ENCODE measurements at places on chromosomes 13 and 19. TPM values are rescaled to one million over a fixed set of nuclear protein-coding genes. Genes with fewer than 3 reads are reported as not detected.
A peak's percentile ranks its signal among the peaks of the same experiment; 100 is the strongest.

GRCh38 chr13:43981091-43981490, 101.4 kb downstream of the LACC1 start:
- no peak overlapping the region for H3K27ac ChIP-seq
- no peak for DNase-seq
- H3K4me1 ChIP-seq, result no peaks in the 10 kb centered on the region
- H3K36me3 ChIP-seq, result no peaks in the 10 kb centered on the region
- no peak overlapping the region for H3K4me3 ChIP-seq

GRCh38 chr19:14347999-14348889, 33.0 kb upstream of the ADGRE5 start:
- peak overlapping the region; percentile 58 for H3K4me3 ChIP-seq
- peak overlapping the region; percentile 47 for H3K27ac ChIP-seq
- H3K36me3 ChIP-seq, result peaks cover under 1% of the 10 kb centered on the region

GRCh38 chr13:35157143-35157755, 215.2 kb downstream of the NBEA start:
- no peaks in the 10 kb centered on the region for H3K36me3 ChIP-seq
- H3K4me1 ChIP-seq, result peaks cover 12% of the 10 kb centered on the region
- no peak overlapping the region for H3K4me3 ChIP-seq
- no peaks in the 10 kb centered on the region for H3K27me3 ChIP-seq
- no peak overlapping the region for H3K27ac ChIP-seq
- DNase-seq, result no peak

DNA sequence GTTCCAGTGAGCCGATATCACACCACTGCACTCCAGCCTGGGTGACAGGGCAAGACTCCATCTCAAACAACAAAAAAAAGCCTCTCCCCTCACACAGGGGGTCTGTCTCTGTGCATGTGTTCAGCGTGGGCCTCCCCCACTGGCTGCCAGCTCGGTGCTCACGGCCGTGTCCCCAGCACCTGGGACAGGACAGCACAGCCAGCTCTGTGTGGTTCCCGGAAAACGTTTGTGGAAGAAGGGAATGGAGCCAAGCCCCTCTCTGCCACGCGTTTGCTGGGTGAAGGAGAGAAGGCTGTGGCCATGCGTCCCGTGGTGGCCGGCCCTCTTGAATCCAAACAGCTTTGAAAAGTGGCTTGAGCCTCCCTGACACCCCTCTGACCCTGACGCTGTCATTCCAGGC, 32.3 kb downstream of the DPF1 start:
- no peak overlapping the region for H3K4me3 ChIP-seq
- no peak for DNase-seq
- H3K36me3 ChIP-seq, result no peaks in the 10 kb centered on the region
- no peak overlapping the region for H3K27ac ChIP-seq
- no peaks in the 10 kb centered on the region for H3K27me3 ChIP-seq

DNA sequence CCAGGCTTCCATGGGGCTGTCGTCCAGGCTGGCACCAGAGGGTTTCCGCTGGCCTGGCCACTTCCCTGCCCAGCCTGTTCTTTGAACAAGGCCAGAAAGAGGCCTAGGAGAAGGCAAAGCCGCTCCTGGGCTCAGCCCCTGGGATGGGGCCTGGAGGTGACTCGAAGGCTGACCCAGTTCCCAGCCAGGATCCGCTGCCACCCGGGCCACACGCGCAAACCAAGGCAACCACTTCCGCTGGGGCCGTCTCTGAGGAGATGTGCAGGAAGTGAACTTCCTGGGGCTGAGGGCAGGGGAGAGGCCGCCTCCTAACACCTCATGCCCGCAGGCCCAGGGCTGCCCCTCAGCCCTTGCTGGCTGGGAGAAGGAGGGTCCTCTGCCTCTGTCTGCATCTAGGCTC, 15.2 kb downstream of the PLEKHF1 start:
- peak; percentile 81 for DNase-seq
- peaks cover 15% of the 10 kb centered on the region for H3K36me3 ChIP-seq
- H3K27ac ChIP-seq, result peak overlapping the region; percentile 86
- peak overlapping the region; percentile 37 for H3K4me3 ChIP-seq
- H3K4me1 ChIP-seq, result peaks cover 44% of the 10 kb centered on the region
- no peaks in the 10 kb centered on the region for H3K27me3 ChIP-seq

GRCh38 chr13:45500492-45501174, 35.9 kb downstream of the COG3 start:
- DNase-seq, result no peak
- H3K27ac ChIP-seq, result no peak overlapping the region
- no peaks in the 10 kb centered on the region for H3K27me3 ChIP-seq
- H3K4me1 ChIP-seq, result peaks cover 10% of the 10 kb centered on the region
- H3K36me3 ChIP-seq, result peaks cover 46% of the 10 kb centered on the region

DNA sequence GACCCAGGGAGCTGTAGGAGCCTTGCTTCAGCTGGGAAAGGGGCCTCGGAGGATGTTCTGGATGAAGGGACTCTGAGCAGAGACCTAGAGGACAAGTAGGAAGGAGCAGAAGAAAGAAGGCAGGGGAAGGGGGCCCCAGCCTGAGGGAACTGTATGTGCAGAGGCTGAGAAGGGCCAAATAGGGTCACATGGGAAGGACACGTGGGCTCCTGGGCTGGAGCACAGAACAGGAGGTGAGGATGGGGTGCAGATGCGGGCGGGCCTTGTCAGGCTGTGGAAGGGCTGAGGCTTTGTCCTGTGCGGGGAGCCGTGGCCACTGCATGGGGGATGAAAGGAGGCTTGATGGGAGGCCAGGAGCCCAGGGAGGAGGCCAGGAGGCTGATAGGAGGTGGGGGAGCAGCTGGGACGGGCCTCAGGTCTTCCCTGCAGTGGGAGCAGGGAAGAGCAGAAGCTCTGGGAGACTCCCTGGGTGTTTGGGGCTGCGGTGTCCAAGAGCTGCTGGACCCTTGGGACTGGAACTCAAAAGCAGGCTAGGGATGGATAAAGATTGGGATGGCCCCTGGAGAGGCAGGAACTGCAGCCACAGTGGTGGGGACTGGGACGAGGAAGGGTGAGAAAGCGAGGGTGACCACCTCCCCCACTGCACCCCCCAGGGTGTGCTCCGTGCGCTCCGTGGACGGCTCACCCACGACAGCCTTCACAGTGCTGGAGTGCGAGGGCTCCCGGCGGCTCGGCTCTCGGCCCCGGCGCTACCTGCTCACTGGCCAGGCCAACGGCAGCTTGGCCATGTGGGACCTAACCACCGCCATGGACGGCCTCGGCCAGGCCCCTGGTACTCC, 11.4 kb upstream of the LTBP4 start:
- no peak overlapping the region for H3K27ac ChIP-seq
- H3K4me3 ChIP-seq, result no peak overlapping the region
- DNase-seq, result no peak
- H3K4me1 ChIP-seq, result peaks cover 27% of the 10 kb centered on the region

DNA sequence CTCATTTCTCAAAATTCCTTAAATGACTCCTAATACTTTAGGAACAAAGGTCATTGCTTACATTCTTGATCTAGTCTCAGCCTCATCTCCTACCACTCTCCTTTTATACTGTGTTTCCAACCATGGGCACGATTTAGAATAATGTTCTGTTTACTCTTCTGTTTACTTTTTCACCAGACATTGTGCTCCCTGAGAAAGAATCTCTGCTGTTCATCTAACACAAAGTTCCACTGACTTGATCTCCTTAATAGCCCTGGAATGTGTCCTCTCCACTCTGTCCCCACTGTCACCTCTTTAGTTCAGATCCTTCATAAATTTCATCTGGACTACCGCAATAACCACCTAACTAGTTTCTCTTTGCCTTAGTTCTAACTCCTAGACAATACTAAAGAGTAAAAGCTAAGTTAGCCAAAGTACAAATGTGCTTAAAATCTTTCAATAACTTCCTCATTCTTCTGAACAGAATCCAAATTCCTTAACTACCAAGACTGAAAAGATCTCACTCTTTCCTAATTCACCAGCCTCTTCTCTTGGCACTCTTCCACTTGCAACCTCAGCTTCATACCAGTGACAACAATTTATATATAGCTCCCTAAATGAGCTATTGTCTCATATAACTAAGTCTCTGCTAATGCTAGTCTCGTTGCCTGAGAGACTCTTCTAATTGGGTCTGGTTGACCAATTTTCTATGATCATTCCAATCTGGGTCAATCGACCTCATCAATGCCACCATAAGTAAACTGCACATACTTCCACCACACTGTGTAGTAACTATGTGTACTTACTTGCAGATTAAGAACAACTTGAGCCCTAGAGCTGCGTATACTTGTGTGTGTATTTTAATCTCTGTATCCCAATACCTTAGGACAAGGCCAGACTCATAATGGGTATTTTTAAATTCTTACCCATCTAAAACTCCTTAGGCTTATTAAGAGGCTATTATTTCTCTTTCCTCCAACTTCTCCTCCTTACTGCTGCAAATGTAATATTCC, 179.9 kb downstream of the VWA8 start:
- no peak overlapping the region for H3K4me3 ChIP-seq
- H3K4me1 ChIP-seq, result no peaks in the 10 kb centered on the region
- H3K36me3 ChIP-seq, result peaks cover 2% of the 10 kb centered on the region
- H3K27me3 ChIP-seq, result no peaks in the 10 kb centered on the region
- H3K27ac ChIP-seq, result no peak overlapping the region

NCR1 gene
- total RNA-seq, result not detected

ANKRD24 gene
- 0.54 TPM for total RNA-seq

ZIM2 gene
- total RNA-seq, result not detected

C19orf33 gene
- total RNA-seq, result not detected

MYBPC2 gene
- total RNA-seq, result 0.22 TPM

MTIF3 gene
- total RNA-seq, result 36.0 TPM

COL4A1 gene
- total RNA-seq, result not detected

ZNF491 gene
- total RNA-seq, result 0.54 TPM
